ENCODE measurements at places on chromosomes 3 and 15.

GRCh38 chr3:55476515-55476914, 10.6 kb downstream of the WNT5A start:
- DNase-seq = no peak

DNA sequence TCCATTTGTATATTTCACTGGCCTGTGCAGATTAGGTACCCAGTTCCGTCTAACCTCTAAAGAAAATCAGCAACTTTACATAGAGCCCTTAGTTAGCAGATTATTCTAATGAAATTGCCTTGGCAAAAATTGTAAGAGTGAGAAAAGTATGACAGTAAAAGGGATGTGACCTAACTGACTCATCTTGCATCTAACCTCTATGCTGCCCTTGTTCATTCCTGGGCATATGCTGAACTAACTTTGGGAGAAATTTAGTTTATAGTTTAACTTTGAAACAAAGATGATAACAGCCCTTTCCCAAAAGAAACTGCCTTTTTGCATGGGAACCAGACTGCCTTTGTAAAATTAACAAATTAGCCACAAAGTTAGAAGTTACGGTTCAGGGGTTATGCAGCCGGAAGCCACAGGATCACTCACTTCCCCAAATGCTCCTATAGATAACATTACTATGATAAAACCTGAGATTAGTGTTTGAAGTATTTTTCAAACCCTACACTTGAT, 839.8 kb upstream of the ALCAM start:
- DNase-seq = no peak

GRCh38 chr15:65371976-65372786, 5.6 kb downstream of the IGDCC3 start:
- no peak for DNase-seq

- no peak for DNase-seq
Measured at GRCh38 chr3:4583416-4583815, 90.3 kb downstream of the ITPR1 start.

- no peak for DNase-seq
Measured at GRCh38 chr3:53158765-53159155, 2.2 kb upstream of the PRKCD start.

Data from NT2/D1 (cell line).